ENCODE measurements at places on chromosomes 12 and 14.

DNA sequence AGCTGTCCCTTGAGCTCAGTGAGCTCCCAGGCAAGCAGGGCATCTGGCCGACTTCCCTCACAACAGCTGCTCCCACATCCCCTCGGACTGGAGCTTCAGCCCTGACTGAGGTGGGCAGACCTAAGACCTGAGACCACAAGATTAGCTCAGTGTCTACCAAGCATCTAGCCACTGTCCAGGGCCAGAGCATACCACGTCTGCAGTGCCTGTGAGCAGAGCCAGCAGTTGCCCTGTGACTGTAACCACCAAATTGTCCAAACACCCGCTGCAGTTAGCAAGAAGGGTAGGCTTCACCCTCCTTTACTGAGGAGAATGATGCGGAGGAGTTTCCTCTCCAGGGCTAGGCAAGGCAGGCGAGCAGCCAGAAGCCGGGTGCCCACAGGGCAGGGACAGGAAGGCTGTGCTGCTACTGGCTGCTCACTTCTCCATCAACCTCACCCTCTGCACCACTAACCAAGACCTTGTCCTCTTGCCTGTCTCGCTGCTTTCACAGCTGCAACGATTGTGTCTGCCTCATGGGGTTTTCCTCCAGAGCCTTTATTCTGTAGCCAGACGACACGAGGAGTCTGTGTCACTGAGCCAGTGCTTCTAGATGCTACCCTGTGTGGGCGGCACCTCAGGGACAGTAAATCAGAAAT is 53.9 kb downstream of the ANAPC7 start:
- DNase-seq = no peak

GRCh38 chr12:105992849-105993740 is 145.7 kb downstream of the NUAK1 start:
- no peak for DNase-seq

DNA sequence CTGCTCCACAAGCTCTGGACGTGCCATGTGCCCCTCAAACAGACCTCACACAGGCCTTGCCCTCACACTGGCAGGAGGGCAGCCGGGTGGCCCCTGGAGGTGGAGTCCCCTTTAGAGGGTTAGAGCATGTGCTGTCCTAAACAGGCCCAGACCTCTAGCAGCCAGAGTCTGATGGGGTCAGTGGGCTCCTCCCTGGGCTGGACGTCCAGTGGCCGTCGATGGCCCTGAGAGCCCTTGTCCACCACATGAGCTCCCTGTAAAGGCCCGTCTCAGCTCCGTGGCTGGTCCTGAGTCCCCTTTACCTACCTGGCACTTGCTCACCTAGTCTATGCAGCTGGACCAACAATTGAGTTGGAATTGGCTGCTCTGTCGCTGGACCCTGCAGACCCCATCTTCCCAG is 3.8 kb downstream of the TMEM179 start:
- DNase-seq = no peak

- DNase-seq = no peak
Observed at GRCh38 chr12:130263996-130264395, 73.7 kb upstream of the PIWIL1 start.

GRCh38 chr12:131089531-131090273 is 136.0 kb downstream of the ADGRD1 start:
- DNase-seq = no peak

GRCh38 chr14:106228541-106229158 is 702.3 kb downstream of the TMEM121 start:
- DNase-seq = no peak

GRCh38 chr12:49131894-49132461 is 783 bp upstream of the TUBA1B start:
- DNase-seq = peak; percentile 55

GRCh38 chr12:24307716-24308335 is 358.4 kb upstream of the SOX5 start:
- DNase-seq = no peak

DNA sequence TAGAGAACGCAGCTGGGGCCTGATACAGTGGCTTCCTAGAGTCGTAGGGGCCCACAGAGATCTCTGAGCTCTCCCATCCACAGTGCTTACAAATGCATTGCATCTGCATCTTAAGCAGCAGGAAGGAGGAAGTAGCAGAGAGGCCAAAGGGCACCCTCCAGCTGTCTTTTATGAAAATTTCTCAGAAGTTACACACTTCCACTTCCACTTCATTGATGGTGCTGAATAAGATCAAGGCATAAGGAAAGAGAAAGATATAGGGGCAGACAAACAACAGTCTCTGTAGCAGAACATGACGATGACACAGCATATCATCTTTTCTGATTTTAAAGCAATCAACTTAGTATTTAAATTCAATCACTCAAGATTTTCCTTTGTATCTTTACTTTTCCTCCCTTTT is 51.6 kb upstream of the ABCC9 start:
- DNase-seq = no peak

- DNase-seq = peak; percentile 68
Observed at GRCh38 chr14:24259282-24260025, 3.5 kb downstream of the TGM1 start.

GRCh38 chr12:42336286-42336685 is 10.3 kb downstream of the PPHLN1 start:
- DNase-seq = no peak

DNA sequence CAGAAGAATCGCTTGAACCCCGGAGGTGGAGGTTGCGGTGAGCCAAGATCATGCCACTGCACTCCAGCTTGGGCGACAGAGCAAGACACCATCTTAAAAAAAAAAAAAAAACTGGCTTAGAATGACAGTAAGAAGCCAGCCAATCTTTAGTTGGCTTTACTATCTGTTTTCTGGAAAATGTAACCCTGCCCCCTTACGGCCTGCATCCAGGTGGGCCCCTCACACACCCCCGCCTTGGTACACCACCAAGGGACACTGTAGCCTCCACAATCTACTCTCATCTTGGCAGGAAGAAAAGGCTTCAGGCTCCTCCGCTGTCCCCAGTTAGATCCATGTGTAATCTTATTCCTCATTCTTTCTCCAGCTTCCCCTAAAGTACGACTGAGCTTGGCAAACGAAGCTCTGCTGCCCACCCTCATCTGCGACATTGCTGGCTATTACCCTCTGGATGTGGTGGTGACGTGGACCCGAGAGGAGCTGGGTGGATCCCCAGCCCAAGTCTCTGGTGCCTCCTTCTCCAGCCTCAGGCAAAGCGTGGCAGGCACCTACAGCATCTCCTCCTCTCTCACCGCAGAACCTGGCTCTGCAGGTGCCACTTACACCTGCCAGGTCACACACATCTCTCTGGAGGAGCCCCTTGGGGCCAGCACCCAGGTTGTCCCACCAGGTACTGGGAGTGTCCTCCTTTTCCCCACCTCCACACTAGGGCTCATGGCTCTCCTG is 6.6 kb downstream of the TAPBPL start:
- no peak for DNase-seq

DNA sequence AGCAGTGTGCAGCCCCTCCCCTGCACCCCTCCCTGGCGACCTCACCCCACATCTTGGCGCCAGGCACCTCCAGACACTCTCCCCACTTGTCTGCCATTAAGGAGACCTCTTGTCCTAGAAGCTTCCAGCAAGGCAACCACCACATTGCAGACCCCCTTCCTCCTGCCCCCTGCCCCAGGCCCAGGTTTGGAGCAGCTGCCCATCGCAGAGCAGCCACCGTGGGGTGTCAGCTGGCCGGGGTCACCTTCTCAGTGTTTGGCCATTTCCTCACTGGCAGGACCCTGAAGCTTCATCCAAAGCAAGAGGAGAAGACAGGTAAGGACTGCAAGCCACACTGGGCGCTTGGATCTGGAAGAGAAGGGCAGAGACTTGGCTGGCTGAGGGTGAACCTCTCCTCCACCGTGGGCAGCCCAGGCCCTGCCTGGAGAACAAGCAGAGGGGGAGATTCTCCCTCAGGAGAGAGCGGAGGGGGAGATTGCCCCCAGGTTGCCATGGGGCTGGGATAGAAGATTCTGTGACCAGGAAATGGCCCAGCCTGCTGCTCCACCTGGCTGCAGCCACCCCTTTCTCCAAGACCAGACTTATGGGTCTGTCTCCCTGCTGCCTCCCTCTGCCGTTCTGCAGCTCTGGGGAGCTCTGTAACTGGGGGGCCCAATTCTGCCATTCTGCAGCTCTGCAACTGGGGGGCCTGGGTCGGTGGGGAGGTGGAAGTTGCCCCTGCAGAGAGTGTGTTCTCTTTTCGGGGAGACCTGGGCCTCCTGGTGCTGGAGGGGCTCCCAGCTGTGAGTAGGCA is 72.9 kb upstream of the C14orf180 start:
- no peak for DNase-seq

DNA sequence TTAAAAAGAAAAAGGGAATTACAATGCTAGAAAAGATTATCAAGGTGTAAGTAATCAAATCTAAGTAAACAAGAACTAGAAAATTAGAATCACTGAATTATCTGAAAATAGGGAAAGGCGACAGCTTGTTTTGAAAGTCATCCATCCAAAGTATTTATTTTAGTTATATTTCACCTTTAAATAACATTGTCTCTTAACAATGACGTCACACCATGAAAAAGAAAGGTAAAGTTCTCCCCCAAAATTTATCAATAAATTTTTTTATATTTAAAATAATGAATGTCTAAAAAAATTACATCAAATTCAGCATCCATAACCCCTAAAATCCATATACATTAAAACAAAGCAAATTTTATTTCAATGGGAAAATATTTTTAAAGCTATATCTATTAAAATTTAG is 223.2 kb downstream of the RERGL start:
- no peak for DNase-seq

GRCh38 chr14:76203086-76204001 is 51.6 kb downstream of the GPATCH2L start:
- DNase-seq = peak; percentile 95

DNA sequence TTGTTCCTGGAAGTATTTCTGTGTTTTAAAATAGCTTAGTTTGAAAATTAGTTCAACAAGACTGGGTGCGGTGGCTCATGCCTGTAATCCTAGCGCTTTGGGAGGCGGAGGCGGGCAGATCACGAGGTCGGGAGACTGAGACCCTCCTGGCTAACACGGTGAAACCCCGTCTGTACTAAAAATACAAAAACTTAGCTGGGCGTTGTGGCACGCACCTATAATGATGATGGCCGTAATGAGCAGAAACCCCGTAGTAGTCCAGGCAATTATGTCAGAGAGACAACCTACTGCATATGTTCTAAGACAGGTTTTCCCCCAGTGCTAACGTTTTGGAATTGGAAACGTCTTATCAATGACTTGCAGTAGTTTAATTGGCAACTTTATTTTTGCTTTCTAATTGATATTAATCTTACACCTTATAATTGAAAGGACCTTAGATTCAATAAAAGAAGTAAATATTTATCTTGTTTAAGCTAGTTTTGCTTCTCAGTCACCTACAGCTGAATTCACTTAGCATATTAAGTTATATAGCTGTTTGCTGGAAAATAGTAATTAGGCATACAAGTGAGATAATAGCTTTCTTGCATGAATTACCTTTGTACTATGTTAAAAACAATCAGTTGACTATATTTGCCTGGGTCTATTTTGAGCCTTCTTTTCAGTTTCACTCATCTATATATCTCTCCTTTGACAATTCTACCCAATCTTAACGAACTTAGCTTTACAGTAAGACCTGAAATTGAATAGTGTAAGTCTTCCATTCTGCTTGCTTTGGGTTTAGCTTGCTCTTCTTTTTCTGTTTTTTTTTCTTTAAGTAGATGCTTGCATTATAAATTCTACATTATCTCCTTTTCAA is 15.6 kb downstream of the CLECL1 start:
- no peak for DNase-seq

- DNase-seq = no peak
Observed at GRCh38 chr12:52256584-52256935, 17.9 kb upstream of the KRT86 start.

DNA sequence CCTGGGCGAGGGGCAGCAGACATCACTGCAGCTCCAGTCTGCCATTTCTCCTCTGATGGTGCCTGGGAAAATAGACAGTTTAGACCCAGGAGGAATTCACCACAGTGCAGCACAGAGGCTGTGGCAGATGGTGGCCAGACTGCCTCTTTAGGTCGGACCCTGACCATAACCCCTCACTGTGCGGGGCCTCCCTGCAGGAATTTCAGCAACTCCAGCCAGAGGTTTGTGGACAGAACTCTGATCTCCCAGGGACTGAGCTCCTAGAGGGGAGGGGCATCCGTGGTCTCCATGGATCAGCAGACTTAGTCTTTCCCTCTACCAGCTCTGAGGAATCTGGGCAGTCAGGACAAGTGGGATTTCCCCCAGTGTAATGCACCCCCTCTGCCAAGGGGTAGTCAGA is 106.5 kb downstream of the ZC3H14 start:
- no peak for DNase-seq

- peak; percentile 22 for DNase-seq
Observed at GRCh38 chr12:40907115-40907527, 214.9 kb downstream of the CNTN1 start.

GRCh38 chr12:104499668-104500332 is 43.1 kb downstream of the CHST11 start:
- no peak for DNase-seq

DNA sequence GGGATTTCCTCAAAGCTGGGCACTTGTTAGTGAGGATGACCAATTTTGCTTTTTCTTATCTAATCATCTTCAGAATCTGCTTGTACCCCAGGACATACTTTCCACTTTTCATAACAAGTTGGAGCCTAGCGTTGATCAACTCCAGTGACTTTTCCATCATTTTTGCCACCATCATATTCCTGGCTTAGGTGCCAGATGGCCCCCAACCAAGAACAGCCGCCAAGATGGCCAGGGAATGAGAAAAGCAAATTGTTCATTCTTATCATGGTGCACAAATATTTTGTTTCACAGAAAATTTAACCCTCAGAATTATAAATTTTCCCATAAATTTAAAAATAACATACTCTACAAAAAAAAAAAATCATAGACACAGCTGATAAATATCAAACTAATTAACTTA is 37.5 kb downstream of the SLC2A13 start:
- no peak for DNase-seq

- DNase-seq = peak; percentile 97
Observed at GRCh38 chr14:22982477-22983245, at the start of gene AJUBA. AJUBA (minus strand) TSS chr14:22982551; CDS start chr14:22982266, 285 bp downstream.

- no peak for DNase-seq
Observed at GRCh38 chr12:46265102-46265501, 3.7 kb downstream of the SLC38A1 start.

GRCh38 chr12:10170216-10170615 is 1.7 kb downstream of the OLR1 start:
- no peak for DNase-seq

Data from fibroblast of lung (primary cell).